H9 (cell line): ENCODE measurements at places on chromosomes 6 and 20.

DNA sequence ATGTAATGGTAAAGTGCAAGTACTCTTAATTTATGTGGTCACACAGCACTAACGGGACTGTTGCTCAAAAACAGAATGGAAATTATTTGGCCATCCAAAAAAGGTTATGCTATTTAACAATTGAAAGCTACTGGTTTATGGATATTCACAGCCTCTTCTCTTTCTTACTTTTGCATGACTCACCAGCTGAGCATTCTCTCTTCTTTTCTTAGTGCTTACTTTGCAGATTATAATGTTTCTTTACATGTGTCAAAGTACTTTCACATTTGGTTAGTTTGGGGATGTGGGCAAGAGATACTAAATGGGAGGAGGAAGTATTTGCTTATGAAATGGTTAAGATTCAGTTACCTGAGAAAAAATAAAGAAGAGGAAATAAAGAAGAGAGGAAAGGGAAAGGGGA is 610.5 kb downstream of the HTR1B start:
- no peak for DNase-seq

DNA sequence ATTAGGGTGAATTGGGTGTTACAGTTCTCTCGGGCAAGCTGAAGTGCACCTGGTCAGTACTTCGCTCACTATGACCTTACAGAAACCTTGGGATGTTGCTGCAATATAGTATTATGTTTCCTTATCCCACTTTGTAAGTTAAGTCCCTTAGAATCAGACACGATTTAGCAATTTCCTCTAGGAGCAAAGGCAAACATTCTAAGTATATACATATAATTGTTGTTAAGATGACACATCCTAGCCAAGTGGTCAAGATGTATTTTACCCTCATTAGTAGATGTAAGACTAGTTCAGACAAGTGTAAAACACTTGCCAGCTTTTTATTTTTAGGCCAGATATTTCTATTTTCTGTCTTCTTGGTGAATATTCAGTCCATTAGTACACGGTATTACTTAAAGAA is 31.1 kb upstream of the RGS17 start:
- DNase-seq, result no peak

DNA sequence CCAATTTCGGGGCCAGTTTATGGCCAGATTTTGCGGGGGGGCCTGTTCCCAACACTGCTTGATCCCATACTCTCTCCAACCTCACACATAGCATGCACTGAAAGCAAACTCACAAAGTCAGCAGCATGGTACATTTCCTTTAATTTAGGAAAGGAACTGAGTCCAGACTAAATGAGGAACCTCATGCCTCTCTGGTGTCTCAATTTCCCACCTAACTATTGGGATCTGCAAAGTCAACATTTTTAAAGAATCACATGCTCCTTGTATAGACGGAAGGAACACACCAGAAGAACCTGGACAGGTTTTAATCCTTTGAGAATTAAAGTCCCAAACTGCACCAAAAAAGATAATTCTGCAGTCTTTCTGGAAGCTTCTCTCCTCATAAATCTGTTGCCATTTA is 33.3 kb downstream of the FAM50B start:
- no peak for DNase-seq

- DNase-seq, result no peak
These were observed 335.3 kb downstream of the CD83 start for GRCh38 chr6:14452567-14453527.

GRCh38 chr6:160692369-160692959 is 9.6 kb upstream of the PLG start:
- no peak for DNase-seq

DNA sequence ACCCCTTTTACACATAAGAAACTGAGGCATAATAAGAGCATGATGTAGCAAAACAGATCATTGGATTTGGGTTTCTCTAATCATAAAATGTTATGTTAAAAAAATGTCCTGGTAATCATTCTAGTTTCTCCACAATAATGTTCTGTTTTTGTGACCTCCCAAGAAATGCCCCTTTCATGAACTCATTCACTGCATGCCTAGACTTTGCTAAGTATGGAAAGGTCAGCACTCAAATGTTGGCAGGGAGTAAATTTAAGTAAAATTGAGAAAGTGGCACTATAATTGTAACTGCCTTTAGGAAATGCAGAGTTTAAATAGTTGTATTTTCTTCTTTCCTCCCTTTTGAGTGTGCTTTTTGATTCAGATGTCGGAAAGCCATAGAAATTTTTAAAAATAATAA is 48.5 kb upstream of the ID4 start:
- no peak for DNase-seq

DNA sequence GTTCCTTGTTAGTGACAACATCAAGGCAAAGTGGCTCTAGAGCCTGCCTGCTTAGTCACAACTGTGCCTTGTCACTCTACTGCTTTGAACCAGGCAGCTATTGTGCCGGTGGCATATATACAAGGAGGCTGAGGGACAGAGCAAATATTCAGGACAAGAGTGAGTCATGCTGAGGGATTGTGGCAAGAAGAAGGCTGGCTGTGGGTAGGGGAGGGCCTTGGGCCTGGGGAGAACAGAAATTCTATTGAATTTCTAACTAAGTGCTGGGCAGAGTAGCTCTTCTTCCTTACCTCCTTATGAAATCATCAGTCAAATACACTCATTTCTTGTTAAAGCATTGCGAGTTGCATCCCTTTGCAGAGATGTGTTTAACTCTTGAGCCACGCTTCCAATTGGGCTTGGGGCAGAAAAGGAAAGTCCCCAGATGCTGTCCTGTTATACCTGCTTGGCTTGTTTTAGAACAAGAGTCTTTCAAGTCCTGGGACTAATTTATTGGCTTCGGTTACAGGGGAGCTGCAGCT is 59.7 kb downstream of the PFDN4 start:
- peak; percentile 35 for DNase-seq

DNA sequence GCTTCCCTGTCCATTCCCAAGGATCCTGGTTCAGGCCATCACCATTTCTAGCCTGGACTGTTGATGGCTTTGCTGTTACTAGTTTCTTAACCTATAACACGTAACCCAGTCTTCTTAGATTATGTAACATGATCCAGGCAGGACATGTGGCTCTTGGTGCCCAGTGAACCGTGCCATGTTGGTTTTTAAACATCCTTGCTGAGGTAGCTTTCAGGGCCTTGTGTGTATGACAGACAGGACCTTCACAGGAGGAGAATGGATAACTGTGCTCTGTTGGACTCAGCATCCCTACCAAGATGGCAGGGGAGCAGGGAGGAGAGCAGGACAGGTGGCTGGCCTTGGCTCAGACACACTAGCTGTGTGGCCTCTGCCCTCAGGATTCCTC is 46.8 kb downstream of the PANK2 start:
- no peak for DNase-seq

DNA sequence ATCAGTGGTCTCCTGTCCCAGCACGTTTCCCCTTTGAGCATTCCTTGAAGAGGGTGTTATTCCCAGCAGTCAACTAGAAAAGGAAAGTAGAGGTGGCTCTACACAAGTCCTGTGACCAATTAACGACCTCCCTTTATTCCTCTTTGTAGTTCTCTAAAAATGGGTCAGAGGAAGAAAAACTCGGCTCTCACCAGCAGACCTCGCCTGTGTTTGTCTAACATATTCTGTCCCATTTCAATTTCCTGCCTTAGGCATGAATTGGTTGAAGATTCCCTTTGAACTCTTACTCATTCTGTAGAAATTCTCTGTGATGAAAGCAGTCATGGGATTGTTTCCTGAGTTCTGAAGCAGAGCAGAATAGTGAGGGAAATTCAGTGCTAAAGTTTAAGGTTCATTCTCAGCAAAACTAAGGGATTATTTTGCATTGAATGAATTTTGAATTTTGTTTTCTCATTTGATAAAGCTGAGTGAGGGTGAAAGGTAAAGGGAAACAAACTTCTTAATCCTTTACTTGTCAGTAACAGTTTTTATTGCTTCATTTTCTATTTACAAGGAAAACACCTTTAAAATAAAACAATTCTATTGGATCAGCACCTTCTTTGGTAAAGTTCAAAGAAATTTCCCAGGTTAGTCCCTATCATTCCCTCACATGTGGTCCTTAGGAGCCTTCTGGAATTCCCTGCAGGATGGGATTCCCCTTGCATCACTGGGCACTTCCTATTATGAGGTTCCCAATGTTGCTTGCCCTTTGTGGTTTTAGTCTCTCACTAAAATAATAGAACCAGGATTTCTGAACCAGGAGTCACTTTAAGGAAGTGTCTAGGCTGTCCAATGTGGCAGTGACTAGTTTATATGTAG is 105.8 kb downstream of the SLX4IP start:
- DNase-seq, result no peak

DNA sequence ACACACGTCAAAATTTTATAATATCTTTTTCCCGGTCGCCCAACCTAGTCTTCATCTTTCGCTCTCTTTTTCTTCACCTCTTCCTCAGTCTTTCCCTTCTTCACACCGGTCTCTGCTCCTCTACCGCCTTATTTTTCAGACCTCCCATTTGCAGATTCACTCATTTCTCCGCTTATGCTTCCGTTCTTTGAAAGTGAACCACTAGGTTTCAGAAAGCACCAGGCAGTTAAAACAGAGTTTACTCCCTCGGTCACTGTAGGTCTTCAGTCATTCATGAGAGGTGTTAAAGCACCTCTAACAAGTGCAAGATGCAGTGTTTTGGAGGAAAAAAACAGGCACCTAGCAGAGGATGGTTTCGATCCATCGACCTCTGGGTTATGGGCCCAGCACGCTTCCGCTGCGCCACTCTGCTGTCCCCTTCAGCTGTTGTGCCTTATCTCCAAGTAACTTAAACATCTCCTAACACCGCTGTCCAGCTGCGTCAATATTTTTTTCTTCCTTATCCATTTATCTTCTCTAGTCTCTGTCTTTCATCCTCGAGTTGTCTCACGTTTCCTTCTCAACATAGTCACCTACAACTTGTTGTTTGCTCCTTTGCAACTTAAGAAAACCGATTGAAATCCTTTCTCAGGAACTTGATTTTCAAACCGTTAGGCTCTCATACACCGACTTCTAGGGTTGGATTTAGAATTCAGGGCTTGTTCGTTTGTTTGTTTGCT is 119.7 kb upstream of the ZNF184 start:
- DNase-seq, result peak; percentile 81

DNA sequence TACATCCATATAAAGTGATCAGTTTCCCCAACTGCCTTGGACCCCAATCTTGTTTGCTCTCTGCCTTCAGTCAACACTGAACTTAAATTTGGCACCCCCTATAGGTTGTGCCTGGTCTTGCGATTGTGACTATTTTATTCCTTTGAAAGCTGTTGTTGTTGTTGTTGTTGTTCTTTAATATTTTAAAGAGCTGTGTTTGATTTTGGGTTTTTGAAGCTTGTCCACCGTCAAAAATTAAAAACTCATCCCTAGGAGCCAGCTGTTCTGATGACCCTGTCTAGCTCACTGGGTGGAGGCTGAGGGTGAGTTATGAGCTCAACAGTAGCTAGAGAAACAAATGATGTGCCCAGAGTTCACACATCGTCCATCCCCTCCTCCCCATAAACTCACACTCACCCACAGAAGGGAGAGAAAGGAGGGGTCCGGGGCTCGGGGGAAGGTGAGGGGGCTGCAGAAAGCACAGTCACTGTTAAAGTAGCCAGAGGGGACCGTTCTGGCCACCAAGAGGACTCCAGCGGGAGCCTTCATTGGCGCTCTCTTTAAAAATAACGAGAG is 4.0 kb downstream of the SIM1 start:
- peak; percentile 44 for DNase-seq

DNA sequence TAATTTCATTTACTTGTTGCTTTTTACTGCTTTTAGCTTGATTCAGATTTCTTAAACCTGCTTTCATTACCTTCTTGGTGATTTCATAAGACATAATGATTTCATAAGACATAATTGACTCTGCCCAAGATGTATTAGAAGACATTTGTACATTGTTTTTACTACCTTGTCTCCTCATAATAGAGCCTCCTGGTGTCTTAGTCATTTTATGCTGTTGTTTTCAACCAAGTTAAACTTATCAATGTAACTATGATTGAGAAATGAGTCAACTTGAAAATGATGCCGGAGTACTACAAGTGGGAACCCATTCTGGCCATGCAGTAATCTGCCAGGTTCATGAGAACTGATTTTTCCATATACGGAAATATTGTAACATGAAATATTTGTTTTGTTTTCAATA is 573.6 kb downstream of the MMUT start:
- no peak for DNase-seq

- peak; percentile 53 for DNase-seq
These were observed at the start of gene SLC23A2 for GRCh38 chr20:5001174-5002076. Gene SLC23A2 (minus strand): TSS chr20:5001510. CDS start chr20:4932562, 68,948 bp downstream.

GRCh38 chr6:113998811-113999210 is 27.9 kb upstream of the HDAC2 start:
- DNase-seq, result no peak

DNA sequence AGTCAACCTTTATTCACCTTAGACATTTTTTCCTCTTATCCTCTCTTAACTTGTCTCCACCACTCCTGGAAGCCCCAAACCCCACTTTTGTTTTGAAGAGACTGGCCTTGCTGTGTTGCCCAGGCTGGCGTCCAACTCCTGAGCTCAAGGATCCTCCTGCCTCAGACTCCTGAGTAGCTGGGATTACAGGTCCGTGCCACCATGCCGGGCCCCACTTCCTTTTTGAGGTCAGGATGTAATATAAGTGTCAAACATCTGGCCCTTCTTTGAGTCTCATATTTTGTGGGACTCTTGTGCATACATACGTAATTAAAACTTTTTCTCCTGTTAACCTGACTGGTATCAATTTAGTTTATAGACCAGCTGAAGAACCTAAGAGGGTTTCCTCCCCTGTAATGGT is 1.4 kb upstream of the CDK19 start:
- DNase-seq, result no peak

GRCh38 chr6:84220809-84221409 is 6.5 kb downstream of the CEP162 start:
- no peak for DNase-seq

- DNase-seq, result no peak
These were observed 263.3 kb upstream of the QKI start for GRCh38 chr6:163151212-163151611.

DNA sequence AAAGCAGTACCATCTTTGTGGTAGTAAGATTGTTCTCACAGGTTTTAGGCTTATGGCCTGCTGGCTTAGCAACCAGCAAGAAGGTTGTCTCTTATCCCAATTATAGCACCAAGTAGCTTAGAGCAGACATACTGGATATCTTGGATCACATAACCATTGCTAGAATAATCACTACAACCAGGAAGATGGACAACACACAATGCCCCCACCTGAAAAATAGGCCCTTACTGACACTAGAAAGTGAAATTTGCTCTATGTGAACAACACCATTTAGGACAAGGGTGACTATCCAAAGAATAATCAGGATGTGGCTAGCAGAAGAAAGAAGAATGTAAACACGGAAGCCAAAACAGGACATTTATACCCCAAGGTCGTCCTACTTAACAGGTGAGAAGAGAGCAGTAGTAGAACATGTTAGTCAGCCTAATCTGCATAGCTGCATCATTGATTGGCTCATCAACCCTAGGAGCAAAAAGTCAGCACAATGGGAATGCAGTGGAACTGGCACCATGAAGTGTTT is 172.7 kb upstream of the MARCKS start:
- DNase-seq, result no peak

- no peak for DNase-seq
These were observed 16.5 kb upstream of the HLA-A start for GRCh38 chr6:29925727-29926412.

- peak; percentile 95 for DNase-seq
These were observed 11.4 kb downstream of the SYNGAP1 start for GRCh38 chr6:33430991-33431879.
